Stimulated activated CD8-positive, alpha-beta memory T cell treated with anti-CD3 and anti-CD28 coated beads, Interleukin-2, amount 100 ng/mL, for 48 hours (primary cell): ENCODE measurements at places on chromosomes 4 and X.

DNA sequence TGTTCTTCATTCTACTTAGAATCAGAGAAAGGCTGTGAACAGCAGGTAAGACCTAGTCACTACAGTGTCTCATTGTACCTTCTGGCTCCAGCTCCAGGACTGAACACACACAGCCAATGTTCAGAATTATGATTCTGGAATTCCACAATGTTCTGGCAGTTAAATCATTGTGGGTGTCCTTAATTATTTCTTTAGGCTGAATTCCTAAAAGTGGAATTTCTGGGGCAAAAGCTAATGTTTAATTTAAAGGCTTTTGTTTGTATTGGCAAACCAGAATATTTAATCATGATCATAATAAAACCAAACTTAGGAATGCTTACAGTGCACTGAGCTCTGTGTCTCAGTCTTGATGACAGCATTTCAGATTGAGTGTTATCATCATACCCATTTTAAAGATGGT is 67.0 kb upstream of the FAT1 start:
- no peak for DNase-seq

DNA sequence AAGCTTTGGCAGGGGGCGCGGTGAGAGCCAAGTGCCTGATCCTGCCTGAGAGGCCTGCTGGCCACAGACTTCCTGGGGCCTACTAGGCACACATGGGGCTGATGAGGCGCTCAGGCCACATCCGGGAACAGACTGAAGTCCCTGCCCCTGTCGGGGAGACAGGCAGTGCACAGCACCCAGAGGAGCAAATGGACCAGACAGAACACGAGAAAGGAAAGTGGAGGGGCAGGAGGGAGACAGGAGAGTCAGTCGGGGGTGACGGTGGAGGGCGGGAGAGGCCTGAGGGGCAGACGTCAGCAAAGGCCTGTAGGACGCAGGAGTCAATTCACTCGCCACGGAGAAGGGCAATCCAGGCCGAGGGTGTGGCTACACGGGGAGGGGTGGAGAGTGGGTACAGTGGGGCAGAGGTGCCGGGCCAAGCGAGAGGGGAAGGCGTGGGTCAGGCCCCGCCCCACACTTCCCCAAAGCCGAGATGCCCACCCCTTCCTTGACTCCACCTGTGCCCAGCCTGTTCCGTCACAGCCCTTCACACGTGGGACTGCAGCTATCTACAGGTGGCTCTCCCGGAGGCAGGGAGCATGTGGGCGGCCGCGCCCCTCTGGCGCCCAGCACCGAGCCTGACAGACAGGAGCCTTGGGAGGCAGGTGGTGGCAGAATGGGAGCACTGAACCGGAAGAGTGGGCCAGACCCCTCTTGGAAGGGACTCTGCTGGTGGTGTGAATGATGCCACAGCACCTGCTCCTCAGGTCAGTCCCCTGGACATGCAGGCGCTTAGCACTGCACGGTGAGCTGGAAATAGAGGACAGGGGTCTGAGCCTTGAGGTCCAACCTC is 20.5 kb downstream of the NOP14 start:
- DNase-seq = no peak

- DNase-seq = no peak
These were observed 5.1 kb downstream of the PPP1R2C start for GRCh38 chrX:42772874-42773273.

DNA sequence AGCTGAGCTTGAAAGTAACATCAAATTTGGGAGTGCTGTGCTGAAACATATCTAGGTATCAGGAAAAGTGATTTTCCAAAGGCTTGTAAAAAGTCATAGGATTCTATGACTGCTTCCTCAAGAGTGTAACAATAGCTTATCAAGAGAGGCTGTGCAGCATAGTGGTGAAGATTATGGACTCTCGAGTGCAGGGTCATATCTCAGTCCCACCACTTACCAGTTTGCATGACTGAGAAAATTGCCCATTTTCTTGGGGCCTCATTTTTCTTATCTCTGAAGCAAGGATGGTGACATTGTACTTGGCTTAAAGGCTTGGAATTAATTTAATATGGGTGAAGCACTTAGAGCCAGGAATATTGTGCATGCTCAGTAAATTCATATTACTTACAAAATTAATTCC is 57.2 kb downstream of the AFF1 start:
- DNase-seq = no peak

- DNase-seq = no peak
These were observed 60.0 kb upstream of the ARHGAP24 start for GRCh38 chr4:85414972-85415371.

GRCh38 chrX:115639334-115639880 is 78.4 kb downstream of the PLS3 start:
- no peak for DNase-seq

DNA sequence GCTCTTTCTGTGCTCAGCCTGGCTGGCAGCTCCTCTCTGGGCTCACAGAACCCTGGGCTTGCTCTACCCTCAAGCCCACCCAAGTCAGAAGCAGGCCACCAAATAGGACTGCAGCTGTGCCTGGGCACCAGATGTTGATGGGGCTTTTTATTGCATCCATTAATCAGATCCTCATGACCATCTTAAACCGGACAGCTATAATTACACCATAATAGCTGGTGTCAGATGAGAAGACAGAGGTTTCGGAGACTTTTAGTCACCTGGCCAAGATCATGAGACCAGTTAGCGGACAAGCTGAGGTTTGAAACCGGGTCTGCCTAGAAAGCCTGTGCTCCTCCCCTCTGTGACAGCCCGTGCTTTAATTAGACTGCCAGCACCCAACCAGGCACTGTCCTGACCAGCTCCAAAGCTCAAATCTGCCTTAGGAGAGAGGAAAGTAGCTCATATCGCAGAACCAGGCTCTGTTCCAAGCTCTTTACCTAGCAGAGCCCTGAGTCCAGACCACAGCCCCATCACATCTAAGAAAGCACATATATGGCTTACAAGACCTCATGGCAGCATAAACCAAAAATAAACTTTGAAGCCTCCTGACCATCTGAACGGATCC is 88.9 kb downstream of the JAKMIP1 start:
- no peak for DNase-seq
